ENCODE measurements at places on chromosomes 5 and 9.

DNA sequence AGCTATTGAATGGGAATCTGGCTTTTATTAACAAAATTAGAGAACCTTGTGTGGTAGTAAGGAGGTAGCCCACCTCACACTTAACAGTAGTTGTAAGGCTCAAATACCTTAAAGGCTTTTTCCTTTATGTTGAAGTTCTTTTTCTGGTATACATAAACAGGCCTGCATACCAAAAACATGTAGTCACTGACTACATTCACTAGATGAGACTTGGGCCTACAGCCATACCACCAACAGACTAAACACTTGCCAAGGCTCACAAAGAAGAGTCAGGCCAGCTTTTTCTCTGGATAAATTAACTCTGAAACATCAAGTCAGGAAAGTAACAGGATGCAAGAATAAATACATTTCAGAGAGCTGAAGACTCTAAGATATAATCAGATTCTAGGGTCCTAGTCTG, 78.6 kb upstream of the MPDZ start:
- DNase-seq: no peak

DNA sequence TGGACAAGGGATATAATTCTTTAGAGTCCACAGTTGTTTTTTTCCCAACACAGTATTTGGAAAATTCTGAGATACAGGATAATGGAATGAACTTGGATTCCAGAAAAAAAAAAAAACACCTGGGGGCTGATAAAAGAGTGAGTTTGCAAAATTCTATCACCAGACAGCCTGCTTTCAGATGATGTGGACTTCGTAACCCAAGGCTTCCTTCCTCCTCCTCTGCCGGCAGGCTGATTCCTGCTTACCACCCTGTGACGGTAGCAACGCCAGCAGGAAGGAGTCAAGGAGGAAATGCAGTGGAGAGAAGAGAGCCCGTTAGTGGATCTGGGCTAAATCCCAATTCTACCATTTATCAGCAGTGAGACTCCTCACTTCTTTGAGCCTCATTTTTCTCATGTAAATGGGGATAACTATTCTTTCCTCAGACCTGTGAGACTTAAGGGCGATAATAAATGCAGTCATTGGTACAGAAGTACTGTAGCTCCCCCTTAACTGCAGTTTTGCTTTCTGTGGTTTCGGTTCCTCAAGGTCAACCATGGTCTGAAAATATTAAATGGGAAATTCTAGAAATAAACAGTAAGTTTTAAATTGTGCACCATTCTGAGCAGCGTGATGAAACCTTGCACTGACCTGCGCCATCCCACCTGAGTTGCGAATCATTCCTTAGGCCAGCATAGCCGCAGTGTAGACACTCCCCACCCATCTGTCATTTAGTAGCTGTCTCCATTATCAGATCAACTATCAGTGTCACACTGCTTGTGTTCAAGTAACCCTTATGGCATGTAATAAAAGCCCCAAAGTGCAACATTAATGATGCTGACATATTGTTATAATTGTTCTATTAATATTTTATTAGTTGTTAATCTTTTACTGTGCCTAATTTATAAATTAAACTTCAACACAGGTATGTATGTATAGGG, 71.4 kb downstream of the DCP2 start:
- DNase-seq: peak; percentile 55

DNA sequence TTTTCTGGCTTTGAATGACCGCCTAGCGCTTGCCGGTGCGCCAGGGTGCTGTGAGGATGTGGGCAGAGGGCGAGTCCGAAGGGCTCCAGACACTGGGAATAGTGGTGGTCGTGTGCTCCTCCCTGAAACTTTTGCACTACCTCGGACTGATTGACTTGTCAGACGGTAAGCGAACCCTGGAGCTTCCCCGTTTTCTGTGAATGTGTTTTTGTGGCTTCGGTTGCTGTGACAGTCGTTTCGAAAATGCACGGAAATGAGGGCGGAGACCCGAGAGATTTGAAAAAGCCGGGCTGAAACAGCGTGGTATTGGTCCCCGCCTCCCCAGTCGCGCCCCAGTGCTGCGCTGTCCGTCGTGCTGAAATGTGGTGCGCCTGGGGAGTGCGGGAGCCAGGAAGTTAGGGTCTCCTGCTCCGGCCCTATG, 102.5 kb upstream of the GABRP start:
- peak; percentile 81 for DNase-seq

DNA sequence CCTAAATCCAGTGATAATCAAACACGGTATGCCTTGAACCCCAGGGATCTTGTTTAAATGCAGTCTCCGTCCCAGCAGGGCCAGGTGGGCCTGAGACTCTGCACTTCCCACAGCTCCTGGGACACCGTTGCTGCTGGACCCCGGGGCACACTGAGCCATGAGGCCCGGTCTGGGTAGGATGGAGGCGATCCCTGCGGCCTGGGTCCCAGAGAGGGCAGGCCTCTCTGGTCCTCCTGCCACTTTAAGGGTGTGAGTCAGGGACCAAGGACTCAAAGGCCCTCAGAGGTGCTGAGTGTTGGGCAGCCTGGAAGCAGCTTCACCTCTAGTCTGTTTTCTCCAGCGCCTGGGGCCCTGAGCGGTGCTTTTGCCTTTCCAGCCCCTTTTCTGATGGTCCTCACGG, 34.1 kb upstream of the SLC9A3 start:
- no peak for DNase-seq

- no peak for DNase-seq
These were observed 189.4 kb downstream of the NXNL2 start for GRCh38 chr9:88724331-88724730.

DNA sequence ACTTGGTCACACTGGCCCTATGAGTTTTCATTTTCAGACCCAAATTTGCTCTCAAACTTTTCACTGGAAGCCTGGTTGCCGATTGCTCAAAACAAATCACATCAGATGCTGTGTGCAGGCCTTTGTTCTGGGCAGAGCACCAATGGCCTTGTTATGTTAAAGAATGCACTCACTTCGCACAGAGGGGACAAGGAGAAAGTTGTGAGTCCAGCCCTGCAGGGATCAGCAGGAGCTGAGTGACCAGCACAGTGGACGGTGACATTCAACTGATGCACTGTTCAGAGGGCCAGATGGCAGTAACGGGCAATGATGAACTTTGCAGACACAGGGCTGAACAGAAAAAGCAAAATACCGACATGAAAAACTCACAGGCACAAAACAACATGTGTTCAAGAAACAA, 86.1 kb downstream of the BARX1 start:
- no peak for DNase-seq

DNA sequence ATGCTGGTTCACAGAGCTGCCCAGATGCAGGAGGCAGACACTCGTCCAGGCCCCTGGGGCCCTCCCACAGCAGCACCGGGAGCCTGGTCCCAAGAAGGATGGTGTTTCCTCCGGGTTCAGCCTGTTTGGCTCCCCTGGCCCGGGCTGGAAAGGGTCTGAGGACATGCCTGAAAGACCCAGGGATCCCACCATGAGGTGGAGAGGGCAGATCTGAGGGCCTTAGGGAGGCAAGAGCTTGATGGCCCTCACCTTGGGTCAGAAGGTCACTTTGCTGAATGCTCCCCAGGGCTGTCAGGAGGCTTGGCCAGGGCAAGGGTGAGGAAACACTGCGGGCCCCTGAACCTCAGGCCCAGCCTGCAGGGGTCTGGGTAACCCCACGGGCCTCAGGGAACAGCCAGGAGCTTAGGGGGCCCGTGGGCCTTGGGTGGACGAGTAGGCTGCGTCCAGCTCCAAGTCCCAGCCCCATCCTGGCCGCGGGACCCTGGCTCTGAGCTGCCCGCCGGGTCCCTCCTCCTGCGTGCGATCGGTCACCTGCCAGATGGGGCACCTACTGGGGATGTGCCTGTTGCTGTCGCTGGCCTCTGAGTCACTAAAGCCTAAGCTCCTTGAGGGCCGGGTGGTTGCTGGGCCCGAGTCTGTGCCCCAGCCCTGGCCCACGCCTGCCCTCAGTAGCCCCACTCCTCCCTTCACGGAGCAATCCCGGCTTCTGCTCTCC, 106.2 kb downstream of the ZNF354C start:
- DNase-seq: no peak

GRCh38 chr5:159908591-159908940, 7.7 kb upstream of the ADRA1B start:
- DNase-seq: no peak

DNA sequence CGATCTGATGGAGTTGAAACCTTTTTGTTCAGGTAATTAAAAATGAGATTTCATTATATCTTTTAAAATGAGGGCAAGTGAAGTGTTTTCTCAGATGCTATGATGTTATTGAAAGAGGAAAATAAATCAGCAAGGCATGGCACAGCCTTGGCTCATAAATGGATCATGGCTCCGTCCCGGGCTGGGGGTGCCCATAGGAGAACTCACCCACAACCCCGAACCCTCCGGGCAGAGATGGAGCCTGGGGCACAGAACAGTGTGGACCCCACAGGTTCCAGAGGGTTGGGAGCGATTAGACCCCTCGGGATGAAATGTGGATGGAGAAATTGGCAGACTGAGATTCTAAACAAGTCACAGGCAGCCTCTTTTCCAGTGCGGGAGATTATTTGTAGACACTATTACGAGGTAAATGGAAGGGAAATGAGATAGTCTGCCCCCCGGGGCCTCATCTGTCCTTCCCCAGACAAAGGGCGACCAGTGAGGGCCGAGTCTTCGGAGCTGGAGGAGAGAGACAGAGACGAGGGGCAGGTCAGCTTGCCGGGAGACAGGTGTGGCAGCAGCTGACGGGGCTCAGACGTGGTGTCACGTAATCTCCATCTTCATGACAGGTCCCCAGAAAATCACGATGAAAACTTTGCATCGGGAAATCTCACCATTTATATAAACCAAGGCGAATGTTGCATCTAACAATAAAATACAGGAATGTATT, 33.7 kb downstream of the NDUFS6 start:
- DNase-seq: no peak

GRCh38 chr5:84017523-84018172, 297.0 kb upstream of the HAPLN1 start:
- DNase-seq: no peak

- DNase-seq: no peak
These were observed 30.5 kb downstream of the PTCH1 start for GRCh38 chr9:95486318-95486717.
